Skeletal muscle cell (primary cell): ENCODE measurements at places on chromosomes 4 and X.
A peak's percentile ranks its signal among the peaks of the same experiment; 100 is the strongest.

DNA sequence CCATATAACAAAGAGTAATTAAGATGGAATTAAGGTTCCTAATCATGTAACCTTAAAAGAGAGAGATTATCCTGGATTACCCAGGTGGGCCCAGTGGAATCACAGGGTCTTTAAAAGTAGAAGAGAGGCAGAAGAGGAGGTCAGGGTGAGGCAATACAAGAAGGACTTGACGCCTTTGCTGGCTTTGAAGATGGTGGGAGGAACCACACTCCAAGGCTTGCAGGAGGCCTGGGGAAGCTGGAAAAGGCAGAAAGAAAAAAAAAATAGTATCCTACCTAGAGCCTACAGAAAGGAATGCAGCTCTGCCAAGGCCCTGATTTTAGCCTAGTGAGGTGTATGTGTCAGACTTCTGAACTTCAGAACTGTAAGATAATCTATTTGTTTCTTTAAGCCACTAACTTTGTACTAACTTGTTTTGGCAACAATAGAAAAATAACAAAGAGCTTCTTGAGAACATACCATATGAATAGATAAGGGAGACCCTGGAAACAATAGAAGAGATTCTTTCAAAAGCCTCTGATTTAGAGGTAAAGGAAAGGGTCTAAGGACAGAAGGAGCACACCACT lies 229.9 kb upstream of the TTC29 start:
- no peak for DNase-seq

DNA sequence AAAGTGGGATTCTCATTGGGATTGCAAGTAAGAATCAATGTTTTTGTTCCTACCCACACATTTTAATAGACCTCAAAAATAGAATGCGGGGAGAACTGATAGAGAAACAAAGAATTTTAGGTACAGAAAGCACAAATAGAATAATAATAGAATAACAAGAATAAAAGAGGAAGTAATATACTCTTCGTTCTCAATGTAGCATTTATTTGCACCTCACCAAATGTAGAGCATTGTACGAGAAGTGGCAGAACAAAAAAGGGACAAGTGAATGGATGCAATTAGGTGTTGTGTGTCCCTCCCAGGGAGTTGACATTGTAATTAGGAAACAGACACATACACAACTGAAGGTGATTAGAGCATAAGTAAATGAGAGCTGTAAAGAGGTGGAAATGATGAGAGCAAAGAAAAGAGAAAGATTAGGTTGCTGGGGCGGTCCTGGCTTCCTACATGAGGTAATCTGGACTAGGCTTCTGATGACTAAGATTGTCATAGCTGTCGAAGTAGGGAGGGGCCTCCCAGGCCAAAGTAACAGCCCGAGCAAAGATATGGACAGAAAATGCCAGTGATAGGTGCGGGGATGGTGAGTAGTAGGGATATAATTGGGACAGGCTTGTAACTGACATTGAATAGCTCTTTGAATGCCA lies 10.4 kb downstream of the RAB9A start:
- no peak for DNase-seq

DNA sequence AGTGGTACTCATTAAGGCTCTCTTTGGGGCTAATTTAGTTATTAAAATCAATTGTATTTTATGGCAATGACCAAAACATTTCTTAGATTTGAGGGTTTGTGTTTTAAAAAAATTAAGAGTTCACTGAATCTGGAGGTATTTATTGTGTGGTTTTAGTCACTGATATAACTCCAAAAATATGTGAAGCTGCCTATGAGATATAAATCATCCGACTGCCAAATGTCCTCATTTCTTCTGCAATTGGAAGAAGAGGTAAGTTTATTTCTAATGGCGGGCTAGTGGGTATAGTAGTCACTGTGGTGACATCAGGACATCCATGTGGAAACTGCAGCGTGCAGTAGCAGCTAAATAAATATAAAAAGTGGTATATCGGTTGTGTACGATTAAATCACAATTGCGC lies 205.5 kb downstream of the MID1 start:
- no peak for DNase-seq

DNA sequence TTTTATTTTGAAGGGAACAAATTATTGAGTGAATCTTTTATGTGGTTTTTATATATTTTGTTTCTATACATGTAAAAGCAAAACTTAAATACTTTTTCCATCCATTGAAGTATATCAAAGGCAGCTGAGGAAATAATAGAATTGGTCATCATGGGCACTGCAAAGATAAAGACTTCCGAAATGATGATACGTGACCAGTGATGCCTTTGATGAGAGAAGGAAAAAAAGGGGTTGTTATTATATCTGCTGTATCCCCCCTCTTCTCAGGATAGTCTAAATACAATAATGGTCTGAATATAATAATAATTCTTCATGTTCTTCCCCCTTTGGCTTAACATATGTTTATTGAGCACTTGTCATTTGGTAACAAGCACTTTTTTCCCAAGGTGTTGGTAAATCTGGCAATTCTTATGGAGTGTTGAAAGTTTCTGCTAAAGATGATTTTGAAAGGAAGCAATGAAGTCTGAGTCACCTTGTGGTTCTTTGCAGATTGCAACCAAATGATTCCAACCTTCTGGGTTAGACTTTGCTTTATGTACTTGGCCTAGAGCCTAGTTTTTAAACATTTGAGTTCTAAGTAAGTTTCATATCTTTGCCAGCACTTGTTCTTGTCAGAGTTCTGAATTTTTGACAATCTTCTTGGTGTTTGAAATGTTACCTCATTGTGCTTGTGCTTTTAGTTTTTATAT lies 60.8 kb downstream of the USP9X start:
- DNase-seq: peak; percentile 59

DNA sequence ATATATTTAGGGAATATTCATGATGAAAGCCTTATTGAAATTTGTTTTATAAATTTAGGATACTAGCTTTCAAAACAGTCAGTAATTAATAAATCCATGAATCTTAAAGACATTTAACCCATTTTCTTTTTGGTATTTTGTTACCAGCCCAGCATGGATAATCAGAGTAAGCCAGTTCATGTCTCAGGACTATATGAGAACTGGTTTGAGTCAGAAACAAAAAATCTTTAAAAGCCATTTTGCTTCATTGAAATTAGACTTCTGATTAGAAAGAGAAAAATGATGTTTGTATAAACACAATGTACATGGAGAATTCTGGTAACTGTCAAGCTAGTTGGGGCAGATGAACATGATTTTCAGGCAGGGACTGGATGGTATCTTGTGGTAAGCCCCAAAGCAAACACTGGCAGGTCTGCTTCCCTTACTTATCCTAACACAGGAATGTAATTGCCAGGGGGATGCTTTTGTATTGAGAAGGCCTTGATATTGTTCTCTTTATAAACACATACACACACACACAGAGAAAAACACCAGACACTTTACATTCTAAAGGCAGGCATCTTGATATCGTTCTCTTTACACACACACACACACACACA lies 9.4 kb downstream of the ARHGAP10 start:
- no peak for DNase-seq

DNA sequence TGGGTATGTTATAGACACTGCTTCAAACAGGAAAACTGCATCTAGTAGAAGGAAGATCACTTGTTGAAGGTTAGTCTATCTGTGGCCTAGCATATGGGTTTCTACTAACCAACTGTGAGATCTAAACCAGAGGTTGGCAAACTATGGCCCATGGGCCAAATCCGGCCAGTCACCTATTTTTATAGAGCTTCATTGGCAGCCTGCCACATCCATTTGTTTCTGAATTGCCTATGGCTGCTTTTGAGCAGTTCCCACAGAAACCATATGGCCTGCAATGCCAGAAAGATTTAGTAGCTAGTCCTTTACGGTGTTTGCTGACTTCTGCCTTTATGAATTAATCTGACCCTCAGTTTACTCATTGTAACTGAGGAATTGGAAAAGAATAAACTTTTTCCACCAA lies 71.1 kb downstream of the MID1 start:
- no peak for DNase-seq

DNA sequence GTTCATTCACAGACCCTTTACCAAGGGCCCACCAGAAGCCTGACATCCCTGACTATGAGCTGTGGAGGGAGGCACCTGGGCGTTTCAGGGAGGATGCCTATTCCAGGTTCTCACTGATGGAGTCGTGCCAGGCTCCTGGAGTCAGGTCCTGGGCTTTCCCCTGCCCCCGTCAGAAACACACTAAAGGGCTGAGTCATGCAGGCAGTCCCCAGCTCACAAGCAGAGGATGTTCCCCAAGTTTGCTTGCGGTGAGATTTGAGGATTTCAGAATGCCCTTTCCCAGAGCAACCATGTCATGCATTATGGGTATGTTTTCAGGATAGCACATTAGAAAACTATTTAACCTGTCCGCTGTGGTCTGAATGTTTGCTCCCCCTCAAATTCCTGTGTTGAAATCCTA lies 45.2 kb downstream of the FHDC1 start:
- DNase-seq: no peak

DNA sequence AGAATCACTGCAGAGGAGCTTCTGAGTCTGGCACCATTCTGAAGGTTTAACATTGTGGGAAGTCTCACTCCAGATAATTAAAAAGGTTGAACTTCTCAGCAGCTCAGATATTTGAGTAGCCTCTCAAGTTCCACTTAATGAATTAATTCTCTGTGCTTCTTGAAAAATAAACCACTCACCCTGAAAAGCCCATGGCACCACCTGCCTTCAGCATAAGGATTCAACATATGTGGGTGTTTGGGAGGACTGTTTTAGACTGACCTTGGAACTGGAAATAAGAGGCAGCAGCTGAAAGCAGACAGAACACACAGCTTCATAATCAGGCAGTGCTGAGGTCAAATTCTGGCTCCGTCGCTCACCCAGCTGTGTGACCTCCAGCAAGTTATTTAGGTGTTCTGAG lies 100.6 kb downstream of the KCNIP4 start:
- DNase-seq: no peak

DNA sequence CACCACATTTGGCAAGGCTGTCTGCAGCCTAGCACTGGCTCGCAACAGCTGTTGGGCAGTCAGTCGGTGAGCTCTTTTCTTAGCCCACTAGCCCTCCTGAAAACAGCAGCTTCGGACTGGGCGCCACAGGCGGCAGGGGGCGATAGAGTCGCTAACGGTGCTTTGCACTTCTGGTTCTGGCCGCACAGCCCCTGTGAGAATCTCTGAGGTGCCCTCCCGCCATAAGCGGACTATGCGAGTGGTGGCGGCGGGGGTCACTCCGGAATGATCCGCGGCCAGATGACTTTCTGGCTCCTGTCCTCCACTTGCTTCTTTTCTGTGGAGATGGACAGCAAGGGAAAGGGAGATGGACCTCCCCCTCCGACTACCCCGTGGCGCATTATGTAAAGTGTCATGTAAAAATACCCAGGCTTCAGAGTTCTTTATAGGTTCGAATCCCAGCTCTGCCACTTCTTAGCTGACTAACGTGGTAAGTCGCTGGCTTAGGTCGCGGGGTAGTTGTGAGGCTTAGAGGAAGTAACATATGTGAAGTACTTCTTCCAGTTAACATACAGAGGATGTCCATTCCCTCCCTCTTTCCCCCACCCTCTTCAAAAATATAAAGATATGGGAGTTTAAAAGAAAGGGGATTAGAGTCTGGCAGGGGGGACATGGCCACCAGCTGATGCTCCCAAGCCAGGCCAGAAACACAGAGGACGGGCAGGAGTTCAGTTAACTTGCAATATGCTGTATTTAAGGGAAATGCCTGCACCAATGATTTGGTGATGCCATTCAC lies 11.0 kb downstream of the ARHGAP36 start:
- no peak for DNase-seq

GRCh38 chr4:133160853-133161252 lies 11.8 kb downstream of the PCDH10 start:
- DNase-seq: no peak

- DNase-seq: no peak
Measured at GRCh38 chr4:120844528-120844921, 78.0 kb downstream of the PRDM5 start.

DNA sequence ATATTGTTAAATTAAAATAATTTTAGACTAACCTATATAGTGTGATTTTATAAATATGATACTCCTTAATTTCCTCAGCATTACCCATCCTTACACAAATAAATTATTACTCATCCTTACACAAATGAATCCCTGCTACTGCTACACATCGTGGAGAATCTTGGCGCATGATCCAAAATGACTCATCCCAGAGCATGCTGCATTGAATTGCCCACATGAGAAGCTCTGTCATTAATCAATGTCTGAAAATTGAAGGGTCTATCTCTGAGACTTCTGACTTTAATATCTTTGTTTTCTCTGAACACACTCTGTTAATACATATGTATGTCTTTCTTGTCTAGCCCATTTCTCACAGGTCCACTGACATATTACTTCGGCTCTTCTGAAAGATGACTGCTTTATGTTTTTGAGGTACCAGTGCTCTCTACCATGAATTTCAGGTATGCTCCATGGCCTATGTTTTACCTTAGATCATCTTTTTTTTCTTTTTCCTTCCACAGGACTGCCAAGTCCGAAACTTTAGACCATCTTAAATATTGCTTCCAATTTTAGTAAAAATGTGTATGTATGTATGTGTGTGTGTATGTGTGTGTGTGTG lies 15.7 kb upstream of the DUSP21 start:
- peak; percentile 56 for DNase-seq

GRCh38 chr4:151641167-151641566 lies 119.6 kb downstream of the GATB start:
- DNase-seq: peak; percentile 39

GRCh38 chrX:47854474-47854873 lies 17.8 kb downstream of the ZNF81 start:
- no peak for DNase-seq

DNA sequence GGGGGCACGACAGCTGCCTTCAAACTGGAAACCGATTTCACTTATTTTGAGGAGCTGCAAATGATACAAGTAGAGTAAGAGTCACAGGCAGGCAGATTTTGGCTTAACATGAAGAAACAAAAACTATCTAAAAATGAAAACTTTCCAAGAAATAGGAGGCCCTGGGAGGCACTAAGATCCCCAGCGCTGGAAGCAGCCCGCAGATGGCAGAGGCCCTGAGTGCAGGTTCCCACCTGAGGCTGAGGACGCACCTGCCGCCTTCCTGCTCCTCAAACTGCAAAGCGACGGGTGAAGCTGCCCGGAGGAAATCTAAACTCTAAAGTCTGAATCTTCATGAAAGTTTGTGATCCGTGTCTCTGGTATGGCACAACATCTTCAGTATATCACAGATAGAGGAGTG lies 138.7 kb downstream of the AFAP1 start:
- DNase-seq: no peak

GRCh38 chr4:7432531-7433375 lies 2.0 kb downstream of the PSAPL1 start:
- DNase-seq: no peak

DNA sequence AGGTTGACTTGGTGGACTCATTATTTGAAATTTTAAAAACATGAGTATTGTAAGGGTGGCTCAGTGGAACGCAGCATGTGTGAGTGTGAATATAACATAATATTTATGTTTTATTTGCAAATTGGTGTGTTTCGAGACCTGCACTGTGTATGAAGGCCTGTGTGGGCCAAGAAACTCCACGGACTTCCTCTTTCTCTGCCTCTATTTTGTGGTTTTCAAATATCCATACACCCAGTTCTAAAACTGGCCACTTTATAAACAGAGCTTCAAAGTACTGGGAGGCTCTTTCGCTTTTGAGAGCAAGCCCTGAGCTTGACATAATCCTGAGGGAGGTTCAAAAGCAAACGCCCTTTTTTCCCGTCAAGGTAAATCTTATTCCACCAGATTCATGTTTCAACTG lies 187.7 kb downstream of the GPAT3 start:
- no peak for DNase-seq
